Stimulated activated effector memory CD8-positive, alpha-beta T cell treated with anti-CD3 and anti-CD28 coated beads, Interleukin-12 subunit alpha, Interleukin-12 subunit beta, amount 100 ng/mL, for 72 hours (primary cell): ENCODE measurements at places on chromosomes 6 and 20.

DNA sequence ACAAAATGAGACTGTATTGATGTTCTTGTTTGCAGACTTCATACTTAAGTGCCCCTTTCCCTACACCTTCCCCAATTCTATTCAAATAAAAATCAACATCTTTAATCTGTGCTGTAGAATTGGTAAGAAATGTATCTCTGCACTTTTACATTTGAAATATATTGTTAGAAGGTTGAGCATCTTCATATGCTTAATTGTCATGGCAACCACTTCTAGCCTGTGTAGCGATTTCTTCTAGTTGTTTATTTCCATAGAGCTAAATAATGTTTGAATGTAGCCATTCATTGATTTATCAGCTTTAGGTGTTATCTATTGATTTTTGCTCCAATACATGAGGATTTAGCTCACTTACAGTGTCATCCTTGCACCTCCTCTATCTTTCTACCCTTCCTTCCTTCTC is 37.7 kb upstream of the ZNFX1 start:
- no peak for DNase-seq

GRCh38 chr20:9478771-9479170 is 35.6 kb upstream of the LAMP5 start:
- DNase-seq: no peak

DNA sequence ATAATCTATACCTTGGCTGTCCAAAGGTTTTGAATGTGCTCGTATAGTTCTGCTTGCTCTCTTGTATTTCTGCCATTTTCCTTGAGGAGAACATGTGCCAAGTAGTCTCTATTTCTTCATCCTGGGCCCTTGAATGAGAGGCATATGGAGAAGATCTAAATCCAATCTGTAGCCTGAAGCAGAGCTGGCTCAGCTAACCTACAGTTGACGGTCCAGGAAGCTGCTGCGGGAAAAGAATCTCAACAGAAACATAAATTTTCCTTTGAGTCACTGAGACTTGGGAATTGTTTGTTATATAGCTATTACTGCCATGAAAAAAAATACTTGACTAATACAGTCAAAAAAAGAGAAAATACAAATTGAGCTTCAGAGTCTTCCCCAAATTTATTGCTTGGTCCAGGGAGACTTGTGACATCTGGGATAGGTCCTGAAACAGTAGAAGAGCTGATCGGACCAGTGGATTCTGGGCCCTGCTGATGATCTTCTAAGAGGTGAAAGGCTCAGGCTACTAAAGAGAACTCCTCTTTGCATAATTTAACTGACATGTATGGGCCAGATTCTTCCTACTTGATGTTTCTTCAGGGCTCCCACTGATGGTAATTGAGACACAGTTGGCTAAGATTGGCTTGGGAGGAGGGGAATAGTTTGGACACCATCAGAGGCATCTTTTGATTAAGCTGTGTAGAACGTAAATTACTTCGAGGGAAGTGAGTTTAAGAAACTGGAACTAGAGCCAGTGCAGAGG is 29.9 kb upstream of the PLCB4 start:
- DNase-seq: no peak

- no peak for DNase-seq
Observed at GRCh38 chr20:17941087-17941825, 27.3 kb downstream of the SNX5 start.
